Stimulated activated CD4-positive, alpha-beta T cell treated with anti-CD3 and anti-CD28 coated beads, Interleukin-15, amount 100 ng/mL, for 1 hour (primary cell): ENCODE measurements at places on chromosomes 6 and 20.
A peak's percentile ranks its signal among the peaks of the same experiment; 100 is the strongest.

- no peak for DNase-seq
Measured at GRCh38 chr20:46554828-46555227, 4.4 kb upstream of the OCSTAMP start.

- no peak for DNase-seq
Measured at GRCh38 chr20:57248132-57248797, 18.2 kb downstream of the BMP7 start.

DNA sequence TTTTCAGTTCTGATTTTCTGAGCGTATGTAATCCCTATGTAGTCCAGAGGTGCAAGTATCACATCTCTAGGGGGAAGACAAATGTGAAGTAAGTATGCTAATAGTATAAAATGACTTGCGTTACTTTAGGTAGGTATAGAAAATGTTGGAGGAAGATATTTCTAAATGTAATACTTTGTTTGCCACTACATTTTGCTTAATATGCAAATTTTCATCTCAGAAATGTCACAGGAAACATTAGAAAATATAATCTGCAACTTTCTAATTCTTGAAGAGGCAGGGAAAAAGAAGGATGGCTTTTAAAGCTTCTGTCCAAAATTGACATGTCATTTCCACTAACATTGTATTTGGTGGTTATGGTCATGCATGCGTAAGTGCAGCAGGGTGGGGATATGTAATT, 85.6 kb downstream of the CD2AP start:
- no peak for DNase-seq

DNA sequence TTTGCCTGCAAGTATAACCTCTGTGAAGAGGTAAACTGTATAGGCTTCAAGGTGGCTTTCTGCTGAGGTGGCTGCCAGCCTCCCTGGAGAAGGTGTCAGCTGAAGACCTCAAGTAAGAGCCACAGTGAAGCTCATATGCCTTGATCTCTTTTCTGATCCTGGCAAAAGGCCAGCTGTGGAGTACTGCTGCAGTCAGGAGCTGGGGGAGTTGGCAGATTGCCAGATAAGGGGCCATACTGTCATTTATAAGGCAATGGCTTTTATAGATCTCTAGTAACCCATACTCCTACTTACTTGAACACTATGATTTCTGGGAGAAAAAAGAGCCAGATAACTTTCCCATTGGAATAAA, 8.8 kb upstream of the CEP85L start:
- DNase-seq: no peak

GRCh38 chr6:149451376-149452036, 33.3 kb downstream of the ZC3H12D start:
- DNase-seq: no peak

- no peak for DNase-seq
Measured at GRCh38 chr6:143111443-143111842, 50.8 kb downstream of the AIG1 start.

DNA sequence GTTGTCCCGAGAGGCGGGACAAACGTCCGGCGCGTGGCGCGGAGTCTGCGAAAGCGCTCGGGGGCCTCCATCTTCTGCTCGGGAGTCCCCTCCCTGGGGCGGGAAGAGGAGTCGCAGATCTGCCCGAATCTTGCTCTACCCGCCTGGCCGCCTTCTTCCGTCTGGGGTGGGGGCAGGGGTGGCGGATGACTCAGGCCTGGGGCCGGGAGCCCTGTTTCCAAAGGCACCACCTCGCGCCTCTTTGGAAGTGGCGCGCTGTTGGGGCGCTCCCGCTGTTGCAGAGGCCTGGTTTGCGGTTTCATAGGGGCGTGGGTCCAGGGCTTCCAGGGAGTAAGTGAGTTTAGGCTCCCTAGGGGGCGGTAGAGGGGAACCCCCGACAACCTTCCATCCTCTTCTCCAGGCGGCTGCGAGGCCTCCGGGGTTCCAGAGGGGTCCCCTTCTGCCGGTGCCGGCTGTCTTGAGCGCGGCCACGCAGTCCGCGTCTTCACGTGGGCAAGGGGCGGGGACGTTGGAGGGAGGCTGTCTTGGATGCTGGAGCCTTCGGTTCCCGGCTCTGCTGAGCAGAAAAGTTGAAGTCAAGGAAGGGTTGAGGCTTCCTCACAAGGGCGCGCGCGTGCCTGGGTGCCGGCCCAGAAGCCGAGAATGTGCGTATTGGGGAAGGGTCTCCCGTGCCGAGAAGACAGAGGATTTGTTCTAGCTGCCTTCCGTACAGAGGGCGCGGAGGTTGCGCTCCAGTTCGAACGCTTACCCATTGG, 2.6 kb upstream of the TFAP2C start:
- no peak for DNase-seq

DNA sequence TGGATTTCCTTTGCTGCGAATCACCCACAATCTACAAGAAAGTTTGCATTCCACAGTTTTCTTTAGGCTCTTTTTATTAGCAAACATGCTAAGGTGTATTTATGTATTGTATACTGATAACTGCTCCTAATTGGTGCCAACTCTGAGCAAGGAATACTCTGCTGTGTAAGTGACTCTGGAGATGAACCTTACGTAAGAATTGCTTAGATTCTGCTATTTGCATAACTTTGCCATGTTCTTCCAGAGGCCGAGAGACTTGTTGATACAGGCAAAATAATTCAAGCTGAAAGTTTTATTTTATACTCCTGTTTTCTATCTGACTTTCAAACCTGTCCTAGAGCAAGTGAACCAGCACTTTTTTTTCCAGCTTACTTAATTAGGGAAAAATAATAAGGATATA, 461.3 kb downstream of the GJA1 start:
- no peak for DNase-seq

GRCh38 chr20:20076297-20077065, 24.1 kb downstream of the CFAP61 start:
- DNase-seq: no peak

GRCh38 chr20:38730167-38730988, 6.1 kb downstream of the SLC32A1 start:
- no peak for DNase-seq

DNA sequence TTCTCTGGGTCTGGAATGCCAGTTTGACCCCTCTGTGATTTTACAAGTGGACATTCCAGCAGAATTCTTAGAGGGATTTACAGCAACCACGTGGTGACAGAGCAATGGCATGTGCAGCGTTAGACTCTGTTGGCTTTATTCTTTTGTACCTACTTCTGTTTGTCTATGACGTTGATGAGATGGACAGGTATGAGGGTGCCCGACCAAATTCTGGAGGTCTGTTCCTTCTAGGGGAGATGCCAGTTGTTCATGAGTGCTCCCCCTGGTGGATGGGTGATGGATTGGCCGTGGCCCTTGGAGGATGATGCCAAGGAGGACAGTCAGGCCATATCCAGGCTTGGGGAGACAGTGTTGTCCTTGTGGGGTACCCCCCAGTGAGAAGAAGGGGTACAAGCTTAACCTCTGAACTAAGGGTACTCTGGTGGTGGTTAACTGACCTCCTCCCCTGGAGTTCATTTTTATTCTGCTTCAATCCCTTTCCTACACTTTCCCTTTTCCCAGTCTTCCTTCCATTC, 198.6 kb downstream of the DTNBP1 start:
- peak; percentile 24 for DNase-seq

GRCh38 chr6:105560611-105561066, 157.8 kb upstream of the PREP start:
- DNase-seq: no peak

- no peak for DNase-seq
Measured at GRCh38 chr20:48773837-48774418, 53.9 kb downstream of the PREX1 start.
